ENCODE measurements at places on chromosomes 1 and 21. TPM values are rescaled to one million over a fixed set of nuclear protein-coding genes. Genes with fewer than 3 reads are reported as not detected.

The INSRR gene
- total RNA-seq: not detected

The RAD54L gene
- total RNA-seq: 12.1 TPM

The CNIH3 gene
- total RNA-seq: 0.24 TPM

The DNAJC28 gene
- 0.10 TPM for total RNA-seq

The SPATA1 gene
- total RNA-seq: 0.88 TPM

The TNNI3K gene
- total RNA-seq: not detected

The FOXO6 gene
- 0.82 TPM for total RNA-seq

All from A549 treated with CpdA at 1 μM for 4 hours (cell line).